ENCODE measurements at places on chromosomes 6 and 20. TPM values are rescaled to one million over a fixed set of nuclear protein-coding genes. Genes with fewer than 3 reads are reported as not detected.

Gene COL9A3
- 13.8 TPM for total RNA-seq

Gene CDS2
- total RNA-seq = 41.4 TPM

DNA sequence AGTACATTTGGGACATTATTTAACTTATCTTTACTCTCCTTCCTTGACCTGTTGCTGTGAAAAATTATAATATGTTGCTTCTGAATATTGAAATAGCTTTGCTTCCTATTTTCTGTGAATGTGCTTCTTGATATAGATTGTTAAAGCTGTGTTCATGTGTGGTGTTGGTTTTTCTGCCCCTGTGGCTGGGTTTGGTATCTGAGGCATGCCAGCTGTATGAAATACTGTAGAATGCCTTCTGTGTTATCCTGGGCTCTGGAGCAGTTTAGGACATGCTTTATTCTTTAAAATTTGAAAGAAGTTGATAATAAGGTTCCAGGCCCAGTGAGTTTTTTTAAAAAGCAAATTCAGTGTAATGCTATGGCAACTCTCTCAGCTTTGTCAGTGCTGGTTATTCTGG is 71.7 kb downstream of the HIVEP1 start:
- H3K4me1 ChIP-seq = peaks cover 4% of the 10 kb centered on the region
- H3K27ac ChIP-seq = no peak overlapping the region
- no peaks in the 10 kb centered on the region for H3K36me3 ChIP-seq
- H3K4me3 ChIP-seq = no peak overlapping the region
- DNase-seq = no peak

DNA sequence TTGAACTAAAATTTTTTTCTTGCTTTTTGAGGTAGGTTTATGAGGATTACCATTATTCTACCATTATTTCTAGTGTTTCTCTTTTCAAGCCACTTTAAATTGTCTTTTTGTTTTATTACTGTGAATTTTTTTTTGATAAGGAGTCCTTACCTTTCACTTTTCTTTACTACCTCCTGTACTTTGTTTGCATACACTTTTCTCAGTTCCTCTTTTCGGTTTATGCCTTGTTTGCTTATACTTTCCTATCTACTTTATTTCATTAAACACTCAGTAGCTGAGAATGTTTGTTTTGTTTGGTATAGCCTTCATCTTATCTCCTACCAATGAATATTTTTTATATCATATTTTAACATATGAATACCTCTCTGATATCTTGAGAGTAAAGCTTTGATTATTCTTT is 147.9 kb downstream of the TFAP2B start:
- no peak overlapping the region for H3K4me3 ChIP-seq
- no peaks in the 10 kb centered on the region for H3K4me1 ChIP-seq
- no peaks in the 10 kb centered on the region for H3K27me3 ChIP-seq
- no peak overlapping the region for H3K27ac ChIP-seq

GRCh38 chr6:134740473-134741199 is 209.3 kb downstream of the ALDH8A1 start:
- no peaks in the 10 kb centered on the region for H3K4me1 ChIP-seq
- no peaks in the 10 kb centered on the region for H3K27me3 ChIP-seq
- no peaks in the 10 kb centered on the region for H3K36me3 ChIP-seq
- DNase-seq = no peak
- H3K4me3 ChIP-seq = no peak overlapping the region

GRCh38 chr20:18856873-18857272 is 43.3 kb downstream of the SCP2D1 start:
- peak overlapping the region; percentile 84 for H3K27ac ChIP-seq
- no peaks in the 10 kb centered on the region for H3K4me1 ChIP-seq
- H3K27me3 ChIP-seq = no peaks in the 10 kb centered on the region
- H3K4me3 ChIP-seq = no peak overlapping the region
- no peaks in the 10 kb centered on the region for H3K36me3 ChIP-seq

DNA sequence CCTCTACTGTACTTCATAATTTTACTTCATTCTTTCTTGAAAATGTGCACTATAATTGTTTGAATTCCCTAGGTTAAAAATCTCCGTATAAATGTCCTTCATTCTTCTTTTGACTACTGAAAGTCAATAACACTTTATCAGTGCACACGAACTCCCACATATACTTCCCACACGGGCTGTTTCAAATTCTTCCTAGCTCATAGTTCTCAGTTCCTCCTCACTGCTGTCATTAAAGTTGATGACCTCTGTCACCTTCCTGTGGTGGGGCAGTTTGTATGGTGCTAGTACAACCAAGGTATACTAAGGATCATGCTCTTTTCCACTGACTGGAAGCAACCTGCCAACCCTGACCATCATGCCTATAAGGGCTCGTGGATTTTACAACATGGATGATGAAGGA is 40.0 kb upstream of the CD2AP start:
- H3K4me1 ChIP-seq = no peaks in the 10 kb centered on the region
- no peaks in the 10 kb centered on the region for H3K36me3 ChIP-seq
- no peaks in the 10 kb centered on the region for H3K27me3 ChIP-seq
- no peak overlapping the region for H3K4me3 ChIP-seq
- no peak for DNase-seq
- H3K27ac ChIP-seq = no peak overlapping the region

Gene C6orf15
- total RNA-seq = not detected

- no peaks in the 10 kb centered on the region for H3K36me3 ChIP-seq
- H3K27ac ChIP-seq = no peak overlapping the region
- no peaks in the 10 kb centered on the region for H3K4me1 ChIP-seq
- DNase-seq = no peak
These were observed 88.1 kb upstream of the IYD start for GRCh38 chr6:150280703-150281102.

- no peak overlapping the region for H3K4me3 ChIP-seq
- H3K4me1 ChIP-seq = no peaks in the 10 kb centered on the region
- H3K27ac ChIP-seq = no peak overlapping the region
- DNase-seq = no peak
- no peaks in the 10 kb centered on the region for H3K27me3 ChIP-seq
These were observed 8.6 kb downstream of the BMP7 start for GRCh38 chr20:57257701-57258453.
